ENCODE measurements at places on chromosomes 4 and X. TPM values are rescaled to one million over a fixed set of nuclear protein-coding genes. Genes with fewer than 3 reads are reported as not detected.

- no peak for DNase-seq
These were observed 197.9 kb downstream of the PRDM5 start for GRCh38 chr4:120724656-120725055.

DNA sequence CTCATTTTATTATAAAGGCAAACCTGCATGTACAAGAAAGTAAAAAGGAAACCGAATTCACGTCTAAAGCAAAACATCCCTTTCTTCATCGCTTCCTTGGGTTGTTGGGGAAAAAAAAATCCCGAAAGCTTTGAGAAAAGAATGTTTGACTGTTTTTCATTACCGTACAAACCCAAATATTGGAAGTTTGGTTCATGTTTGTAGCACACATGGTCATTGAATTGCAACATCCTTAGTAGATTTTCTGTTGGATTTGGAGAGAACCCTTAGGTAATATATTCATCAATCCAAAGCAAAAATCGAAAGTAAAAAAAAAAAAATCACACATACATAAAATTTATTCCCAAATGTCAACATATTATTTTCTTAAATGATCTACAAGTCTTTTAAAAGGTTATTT is 420.3 kb downstream of the MAPK10 start:
- DNase-seq, result no peak

DNA sequence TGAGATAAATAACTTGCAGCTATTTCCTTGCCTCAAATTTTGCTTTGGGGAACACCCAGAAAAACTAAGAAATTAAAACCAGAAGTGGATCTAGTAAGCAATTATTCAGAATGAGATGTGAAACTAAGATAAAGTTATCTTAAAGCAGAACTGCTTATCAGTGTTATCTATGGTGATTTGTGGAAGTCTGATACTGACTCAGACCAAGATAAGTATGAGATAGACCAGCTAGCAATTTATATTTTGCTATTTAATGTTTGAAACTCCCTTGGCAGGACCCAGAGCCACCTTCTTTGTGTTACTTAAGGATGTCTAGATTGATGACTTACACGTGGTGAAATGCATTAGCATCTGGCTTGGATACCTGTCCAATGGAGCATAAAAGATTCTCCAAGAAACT is 368.1 kb downstream of the EPHA5 start:
- no peak for DNase-seq

DNA sequence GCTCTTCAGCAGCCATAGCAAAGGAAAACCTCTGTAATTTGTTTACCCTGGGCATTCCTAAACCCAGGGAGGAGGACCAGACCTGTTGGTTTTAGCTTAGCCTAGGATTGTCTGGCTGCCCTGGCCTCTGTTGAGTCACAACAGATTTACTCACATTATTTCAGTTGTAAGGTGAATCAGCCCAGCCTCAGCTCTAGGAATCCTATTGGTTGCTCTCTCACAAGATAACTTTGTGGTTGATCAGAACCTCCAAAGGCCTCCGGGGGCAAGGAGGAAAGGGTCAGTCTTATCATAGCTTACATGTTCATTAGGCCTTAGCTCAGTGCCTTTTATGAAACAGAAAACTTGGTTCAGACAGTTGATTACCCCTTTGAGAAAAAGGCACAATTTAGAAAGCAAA is 41.0 kb downstream of the PDK3 start:
- DNase-seq, result no peak

GRCh38 chr4:3420606-3420955 is 21.2 kb upstream of the HGFAC start:
- DNase-seq, result no peak

DNA sequence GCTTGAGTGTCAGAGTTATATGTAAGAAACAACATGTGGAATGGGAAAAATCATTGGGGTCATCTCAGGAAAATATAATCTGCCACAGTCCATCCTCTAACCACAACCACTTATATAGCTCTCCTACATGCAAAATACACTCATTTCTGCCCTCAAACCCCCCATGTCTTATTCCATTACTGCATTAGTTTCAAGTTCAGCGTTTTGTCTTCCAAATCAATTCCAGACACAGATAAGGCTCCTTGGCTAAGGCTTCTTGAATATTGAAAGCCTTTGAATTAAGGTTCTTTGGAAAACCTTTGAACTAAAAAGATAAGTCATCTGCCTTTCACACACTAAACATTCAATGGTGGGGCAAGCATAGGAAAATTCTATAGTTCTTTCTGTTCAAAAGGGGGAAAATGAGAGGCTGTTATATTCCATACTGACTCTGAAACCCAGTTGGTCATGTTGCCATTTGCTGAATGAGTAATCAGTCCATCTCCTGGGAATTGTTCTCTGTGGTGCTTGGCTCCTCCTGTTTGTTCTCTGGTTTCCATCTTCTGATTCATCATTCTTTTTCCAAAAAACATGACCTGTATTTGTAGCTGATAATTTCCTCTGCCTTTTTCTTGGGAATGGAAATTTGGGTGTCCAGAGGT is 218.7 kb downstream of the BMPR1B start:
- no peak for DNase-seq

GRCh38 chrX:105228602-105229001 is 8.1 kb upstream of the TEX13A start:
- DNase-seq, result no peak

DNA sequence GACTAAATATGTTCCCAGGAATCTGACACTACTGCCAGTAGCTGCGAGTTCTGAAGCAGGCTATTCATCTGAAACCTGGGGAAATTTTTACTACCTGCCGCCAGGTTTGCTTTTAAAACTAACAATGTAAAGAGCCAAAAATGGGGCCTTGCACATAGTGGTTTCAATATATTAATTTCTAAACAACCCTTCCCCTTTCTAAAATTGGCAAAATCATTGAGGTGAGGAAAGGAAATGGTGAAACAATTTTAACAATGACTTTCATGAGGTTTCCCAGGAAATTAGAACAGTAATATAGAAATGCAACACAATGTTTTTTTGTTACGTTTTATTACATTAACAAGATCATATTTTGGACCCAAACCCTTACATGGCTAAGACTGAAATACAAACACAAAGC is 21.3 kb downstream of the FANCB start:
- no peak for DNase-seq

GRCh38 chr4:183766140-183766539 is 107.0 kb downstream of the TRAPPC11 start:
- DNase-seq, result no peak

GRCh38 chr4:67436742-67437141 is 108.6 kb downstream of the CENPC start:
- DNase-seq, result no peak

- DNase-seq, result no peak
These were observed 2.7 kb upstream of the ASB5 start for GRCh38 chr4:176271749-176272148.

GRCh38 chrX:37785569-37785968 is 5.7 kb downstream of the CYBB start:
- no peak for DNase-seq

DNA sequence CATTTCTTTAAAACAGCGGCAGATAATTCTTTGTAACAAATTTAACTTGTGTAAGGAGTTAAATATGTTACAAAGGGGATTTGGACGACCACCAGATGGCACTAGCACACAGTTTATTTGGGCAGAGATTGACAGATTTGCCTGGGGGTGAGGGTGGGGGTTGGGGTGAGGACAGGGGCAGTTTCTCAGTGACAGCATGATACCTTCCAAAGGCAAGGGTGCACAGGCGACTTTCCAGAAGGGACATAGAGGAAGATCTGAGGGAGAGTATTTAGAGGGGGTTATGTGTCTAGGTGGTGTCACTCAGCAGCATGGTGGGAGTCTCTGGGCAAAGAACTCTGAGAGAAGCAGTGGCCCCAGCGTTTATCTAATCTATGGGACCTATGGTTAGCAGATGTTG is 9.6 kb upstream of the TMA16 start:
- no peak for DNase-seq

GRCh38 chr4:152255437-152255836 is 280.5 kb downstream of the FBXW7 start:
- no peak for DNase-seq

- no peak for DNase-seq
These were observed 15.8 kb downstream of the ATP1B4 start for GRCh38 chrX:120377715-120378114.

GRCh38 chr4:126526335-126526734 is 1106.4 kb upstream of the INTU start:
- DNase-seq, result no peak

GRCh38 chr4:74446193-74446868 is 1.4 kb downstream of the AREG start:
- DNase-seq, result no peak

GRCh38 chrX:12973561-12974304 is 1.2 kb upstream of the TMSB4X start:
- no peak for DNase-seq

DNA sequence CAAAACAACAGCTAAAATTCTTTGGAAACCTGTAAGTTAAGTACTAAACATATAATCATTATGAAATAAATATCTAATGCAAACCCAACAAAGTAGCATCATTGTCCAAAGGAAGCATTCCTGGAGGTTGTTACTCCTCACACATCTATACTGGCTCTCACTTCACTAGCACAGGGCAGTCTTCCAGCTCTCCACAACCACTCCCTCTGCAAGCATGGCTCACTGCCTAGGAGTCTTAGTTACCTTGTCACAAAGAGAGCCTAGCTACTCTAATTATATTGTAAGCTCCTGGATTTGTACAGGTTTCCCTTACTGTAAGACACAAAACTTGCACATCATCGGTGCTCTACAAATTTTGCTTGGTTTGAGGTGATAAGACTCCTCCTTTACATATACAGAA is 76.1 kb downstream of the AMMECR1 start:
- no peak for DNase-seq

GRCh38 chr4:5631352-5632065 is 76.8 kb downstream of the EVC2 start:
- no peak for DNase-seq

The ARMCX2 gene
- polyA plus RNA-seq, result 104 TPM

The CORIN gene
- polyA plus RNA-seq, result 4.5 TPM

The SORCS2 gene
- 7.4 TPM for polyA plus RNA-seq

The RNF128 gene
- polyA plus RNA-seq, result 11.4 TPM

The FGF13 gene
- polyA plus RNA-seq, result 25.0 TPM

The DAPP1 gene
- polyA plus RNA-seq, result 1.4 TPM

The EVC2 gene
- 11.0 TPM for polyA plus RNA-seq

The SSX1 gene
- not detected for polyA plus RNA-seq

The STOX2 gene
- 12.8 TPM for polyA plus RNA-seq

All from left renal cortex interstitium (tissue), 4 donors.